NCI-H2081 (cell line): ENCODE measurements at places on chromosomes 6 and 20.

GRCh38 chr6:108699290-108700041, 138.7 kb downstream of the FOXO3 start:
- peak; percentile 26 for DNase-seq

DNA sequence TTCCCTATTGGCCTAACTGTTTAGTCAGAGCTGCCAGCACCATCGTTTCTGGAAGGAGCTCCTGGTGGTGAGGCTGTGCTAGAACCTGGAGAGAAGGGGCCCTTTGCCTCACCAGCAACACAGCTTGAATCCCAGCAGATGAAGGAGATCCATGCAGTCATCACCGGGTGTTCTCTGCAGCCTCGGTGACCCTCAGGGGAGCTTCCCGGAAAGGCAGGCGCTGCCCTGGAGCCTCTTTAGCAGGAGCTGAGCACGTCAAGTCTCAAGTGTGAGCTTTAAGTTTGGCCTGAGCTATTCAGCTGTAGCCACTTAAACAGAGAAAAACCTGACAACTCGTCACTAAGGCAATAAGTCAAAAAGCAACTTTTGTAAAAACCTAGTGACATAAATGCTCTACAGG, 181.2 kb upstream of the FOXQ1 start:
- no peak for DNase-seq

- DNase-seq: no peak
These were observed 148.5 kb downstream of the FOXC1 start for GRCh38 chr6:1758076-1758679.

- DNase-seq: no peak
These were observed 95.8 kb downstream of the ERMARD start for GRCh38 chr6:169847141-169847674.

GRCh38 chr6:110332281-110332680, 25.9 kb downstream of the METTL24 start:
- no peak for DNase-seq

GRCh38 chr6:22036275-22036674, 260.6 kb downstream of the PRL start:
- no peak for DNase-seq

DNA sequence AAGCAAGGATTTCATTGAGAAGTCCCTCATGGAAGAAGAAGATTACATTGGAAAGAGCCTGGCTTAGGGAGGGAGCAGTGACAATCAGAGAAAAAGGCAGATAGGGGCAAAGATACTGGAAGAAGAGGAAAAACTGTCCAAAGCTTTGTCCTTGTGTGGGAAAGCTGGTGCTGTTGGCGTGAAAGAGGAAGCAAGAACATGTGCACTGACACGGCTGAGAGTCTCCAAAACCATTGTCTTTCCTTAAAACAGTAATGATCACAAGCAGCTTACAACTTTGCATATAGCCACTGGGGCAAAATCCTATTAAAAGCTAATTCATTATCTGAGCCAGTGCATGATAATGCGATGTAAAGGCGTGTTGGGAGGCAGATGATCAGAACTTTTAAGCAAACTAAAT, 85.1 kb upstream of the ESR1 start:
- no peak for DNase-seq

GRCh38 chr20:48538058-48538825, 289.6 kb downstream of the PREX1 start:
- DNase-seq: no peak

- DNase-seq: no peak
These were observed 83.6 kb downstream of the MRPL14 start for GRCh38 chr6:44043479-44044153.

- peak; percentile 39 for DNase-seq
These were observed 4.9 kb upstream of the UQCC2 start for GRCh38 chr6:33716379-33716778.

DNA sequence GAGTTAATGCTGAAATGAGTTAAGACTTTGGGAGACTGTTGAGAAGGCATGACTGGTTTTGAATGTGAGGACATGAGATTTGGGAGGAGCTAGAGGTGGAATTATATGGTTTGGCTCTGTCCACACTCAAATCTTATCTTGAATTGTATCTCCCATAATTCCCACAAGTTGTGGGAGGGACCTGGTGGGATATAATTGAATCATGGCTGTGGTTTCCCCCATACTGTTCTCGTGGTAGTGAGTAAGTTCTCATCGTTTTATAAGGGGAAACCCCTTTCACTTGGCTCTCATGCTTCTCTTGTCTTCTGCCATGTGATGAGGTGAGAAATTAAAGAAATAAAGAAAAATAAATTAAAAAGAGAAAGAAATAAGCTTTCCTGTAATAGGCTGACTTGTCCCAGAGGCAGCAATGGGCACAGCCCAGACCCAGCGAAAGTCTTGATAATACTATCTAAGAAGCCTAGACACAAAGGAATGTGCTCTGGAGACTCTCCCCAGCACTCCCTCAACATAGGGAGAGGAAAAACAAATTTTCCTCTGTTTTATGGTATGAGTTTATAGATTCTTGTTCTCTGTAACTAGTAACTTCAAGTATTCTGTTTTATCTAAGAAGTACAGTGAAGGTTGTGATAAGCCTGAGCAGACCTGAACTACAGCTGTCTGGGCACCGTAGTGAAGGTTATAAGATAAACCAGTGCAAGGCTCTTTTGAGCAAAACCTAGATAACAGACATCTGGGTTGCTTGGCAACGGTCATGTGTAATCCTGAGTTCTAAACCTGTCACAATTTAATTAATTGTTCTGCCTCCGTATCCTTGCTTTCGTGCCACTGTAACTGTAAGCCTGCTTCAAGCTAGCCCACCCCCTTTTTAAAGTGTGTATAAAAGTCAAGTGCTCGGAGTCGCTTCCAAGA, 88.9 kb upstream of the ECI2 start:
- no peak for DNase-seq

DNA sequence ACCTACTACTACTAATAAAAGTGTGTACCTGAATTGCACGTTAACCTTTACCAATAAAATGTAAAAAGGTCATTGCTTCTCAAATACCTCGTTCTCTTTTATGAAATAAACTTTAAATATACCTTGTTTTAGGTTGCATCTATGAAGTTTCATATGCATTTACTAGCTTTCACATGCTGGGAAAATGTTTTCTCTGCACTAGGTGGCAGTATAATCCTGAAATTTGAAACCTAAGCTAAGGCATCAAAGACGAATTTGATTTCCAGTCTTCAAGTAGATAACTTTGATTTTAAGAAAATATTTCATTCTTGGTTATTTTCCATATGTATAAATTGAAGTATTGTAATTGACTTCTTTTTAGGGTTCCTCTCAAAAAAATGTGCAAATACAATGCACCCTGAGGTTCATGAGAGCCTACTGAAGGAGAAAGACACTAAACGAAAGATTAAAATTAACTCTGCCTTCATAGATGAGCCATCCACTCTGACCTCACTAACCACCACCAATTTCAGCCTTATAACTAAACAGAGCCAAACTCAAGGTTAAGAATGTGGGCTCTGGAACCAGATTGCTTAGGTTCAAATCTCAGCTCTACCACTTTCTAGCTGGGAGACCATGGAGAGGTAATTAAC, 7.3 kb upstream of the COL9A1 start:
- DNase-seq: peak; percentile 48

GRCh38 chr6:68777956-68778355, 142.9 kb downstream of the ADGRB3 start:
- peak; percentile 60 for DNase-seq

DNA sequence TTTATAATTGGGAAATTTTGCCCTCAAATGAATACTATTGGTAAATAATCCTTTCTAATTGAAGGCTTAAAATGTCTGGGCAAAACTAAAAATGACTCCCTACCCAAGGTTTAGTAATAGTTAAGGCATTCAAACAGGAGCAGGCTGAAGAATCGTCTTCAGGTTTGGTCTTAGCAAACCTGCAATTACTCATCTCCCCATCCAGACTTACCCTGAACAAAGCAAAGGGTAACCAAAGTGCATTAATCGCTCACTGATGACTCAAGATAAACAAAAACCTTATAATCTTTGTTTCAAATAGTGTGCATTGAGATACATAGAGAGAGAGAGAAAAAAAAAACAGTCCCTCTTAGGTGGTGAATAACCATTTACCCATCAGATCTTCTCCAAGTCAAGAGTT, 225.5 kb downstream of the BMP2 start:
- DNase-seq: no peak

- no peak for DNase-seq
These were observed 586.2 kb upstream of the CITED2 start for GRCh38 chr6:139960671-139961070.

GRCh38 chr6:22436134-22436533, 133.2 kb upstream of the HDGFL1 start:
- DNase-seq: no peak

DNA sequence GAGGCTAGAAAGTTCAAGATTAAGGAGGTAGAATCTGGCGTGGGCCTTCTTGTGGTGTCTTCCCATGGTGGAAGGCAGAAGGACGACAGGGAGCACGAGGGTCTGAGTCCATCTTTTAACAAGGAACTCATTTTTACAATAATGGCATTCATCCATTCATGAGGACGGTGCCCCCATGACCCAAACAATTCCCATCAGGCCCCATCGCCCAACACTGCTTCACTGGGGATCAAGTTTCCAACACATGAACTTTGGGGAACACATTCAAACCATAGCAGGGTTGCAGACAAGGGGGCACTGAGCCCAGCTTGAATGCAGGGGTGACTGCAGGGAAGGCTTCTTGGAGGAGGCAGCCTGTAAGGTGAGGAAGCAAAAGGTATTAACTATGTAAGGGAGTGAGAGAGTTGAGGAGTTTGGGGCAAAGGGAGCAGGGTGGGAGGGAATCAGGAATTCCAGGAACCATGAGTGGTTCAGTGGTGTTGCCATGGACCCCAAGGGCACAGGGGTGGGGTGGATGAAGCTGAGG, 5.5 kb downstream of the RAB44 start:
- DNase-seq: no peak

DNA sequence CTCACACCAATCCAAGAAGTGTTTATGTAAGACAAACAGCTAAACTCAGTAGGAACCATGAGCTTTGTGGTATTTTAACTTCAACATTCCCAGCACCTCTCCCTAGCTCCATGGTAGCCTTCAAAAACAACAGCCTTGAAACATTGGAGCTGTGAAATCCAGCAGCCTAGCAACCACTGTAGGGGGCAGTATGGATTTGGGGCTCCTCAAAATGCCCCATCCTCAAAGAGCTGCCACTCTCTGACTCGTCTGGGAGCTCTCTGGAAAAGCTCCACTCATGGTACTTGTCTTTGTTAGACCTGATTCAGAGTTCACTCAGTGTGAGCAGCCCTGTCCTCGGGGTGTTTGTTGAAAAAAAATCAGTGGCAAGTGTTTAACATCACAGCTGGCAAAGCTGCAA, 82.9 kb downstream of the KIF6 start:
- DNase-seq: no peak

DNA sequence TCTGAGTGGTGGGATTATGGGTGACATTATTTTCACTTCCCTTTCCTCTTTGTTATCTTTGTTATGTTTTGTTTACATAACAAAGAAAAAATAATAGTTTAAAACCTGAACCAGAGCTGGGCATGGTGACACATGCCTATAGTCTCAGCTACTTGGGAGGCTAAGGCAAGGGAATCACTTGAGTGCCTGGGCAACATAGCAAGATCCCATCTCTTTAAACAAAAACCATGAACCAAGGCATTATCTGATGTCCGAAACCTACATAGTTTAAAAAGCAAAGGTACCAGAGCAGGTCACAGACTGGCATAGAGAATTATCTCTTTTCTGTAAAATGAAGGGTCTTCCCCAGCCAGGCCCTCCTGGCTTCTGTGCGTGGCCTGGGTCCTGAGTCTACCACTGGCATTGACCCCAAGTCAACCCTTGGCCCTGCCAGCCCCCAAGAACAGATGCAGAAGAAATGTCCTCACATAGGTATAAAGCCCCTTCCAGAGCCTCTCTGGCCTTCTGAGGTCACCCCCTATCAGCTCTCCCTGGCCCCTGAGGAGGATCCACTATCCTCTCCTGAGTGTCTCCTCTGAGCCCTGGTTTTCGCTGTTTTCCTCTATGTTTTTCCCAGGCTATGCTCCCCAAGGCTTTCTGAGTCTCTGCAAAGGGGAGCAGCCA, 81.3 kb downstream of the TRERF1 start:
- no peak for DNase-seq

GRCh38 chr20:51442602-51443001, 99.9 kb downstream of the NFATC2 start:
- no peak for DNase-seq

- DNase-seq: no peak
These were observed 68.6 kb downstream of the CDK19 start for GRCh38 chr6:110746680-110747079.

- DNase-seq: no peak
These were observed 274.3 kb downstream of the QKI start for GRCh38 chr6:163688739-163689362.

DNA sequence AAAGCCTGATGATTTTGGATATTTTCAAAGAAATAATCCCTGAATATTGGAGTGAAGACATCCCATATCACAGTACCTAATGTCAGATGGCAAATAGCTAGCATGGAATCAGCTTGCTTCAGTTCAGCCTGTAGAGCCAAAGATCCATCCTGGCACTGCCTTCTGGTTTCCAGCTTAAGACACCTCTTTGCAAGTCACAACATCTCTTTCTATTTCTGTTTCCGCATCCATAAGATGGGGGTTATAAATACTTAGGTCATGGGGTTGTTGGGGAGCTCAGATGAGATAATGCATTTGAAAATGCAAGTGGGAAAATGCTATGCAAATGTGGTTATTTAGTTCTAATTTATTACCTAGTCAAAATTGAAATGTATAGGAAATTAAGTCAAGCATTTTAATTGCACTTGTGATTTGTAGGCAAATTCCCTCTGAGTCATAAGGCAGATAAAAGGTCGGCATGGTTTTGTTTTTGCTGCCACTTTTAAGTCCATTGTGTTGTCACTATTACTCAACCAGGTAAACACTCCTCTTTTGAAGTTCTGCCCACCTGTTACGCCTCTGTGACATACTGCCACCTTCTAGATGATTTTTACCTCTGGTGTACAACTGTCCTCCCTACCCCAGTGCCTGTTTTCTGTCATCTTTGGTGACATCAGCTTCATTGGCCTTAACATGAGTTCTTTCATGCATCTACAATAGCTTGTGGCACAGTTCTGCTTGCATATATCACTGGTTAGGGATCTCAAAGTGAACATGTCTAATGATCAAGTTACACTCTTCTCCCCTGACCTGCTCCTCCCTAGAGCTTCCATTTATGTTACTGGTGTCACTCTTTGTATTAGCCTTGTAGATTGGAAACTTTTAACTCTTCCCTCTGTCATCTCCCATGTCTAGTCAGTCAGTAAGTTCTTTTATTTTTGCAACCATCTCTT, 96.6 kb downstream of the CDKAL1 start:
- peak; percentile 8 for DNase-seq

- no peak for DNase-seq
These were observed 46.3 kb downstream of the BTBD9 start for GRCh38 chr6:38593409-38593808.

GRCh38 chr20:21291026-21291425, 12.1 kb upstream of the XRN2 start:
- DNase-seq: no peak

DNA sequence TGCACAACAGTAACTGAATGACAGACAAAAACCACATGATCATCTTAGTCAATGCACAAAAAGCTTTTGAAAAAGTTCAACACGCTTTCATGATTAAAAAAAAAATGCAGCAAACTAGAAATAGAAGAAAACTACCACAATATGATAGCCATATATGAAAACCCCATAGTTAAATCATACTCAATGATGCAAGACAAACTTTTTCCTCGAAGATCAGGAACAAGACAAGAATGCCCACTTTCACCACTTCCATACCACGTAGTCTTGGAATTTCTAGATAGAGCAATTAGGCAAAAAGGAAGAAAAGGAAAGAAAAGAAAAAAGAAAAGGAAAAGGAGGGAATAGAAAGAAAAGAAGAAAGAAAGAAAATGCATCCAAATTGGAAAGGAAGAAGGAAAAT, 44.6 kb upstream of the SLC23A2 start:
- no peak for DNase-seq
